ENCODE measurements at places on chromosomes 5 and 9.

DNA sequence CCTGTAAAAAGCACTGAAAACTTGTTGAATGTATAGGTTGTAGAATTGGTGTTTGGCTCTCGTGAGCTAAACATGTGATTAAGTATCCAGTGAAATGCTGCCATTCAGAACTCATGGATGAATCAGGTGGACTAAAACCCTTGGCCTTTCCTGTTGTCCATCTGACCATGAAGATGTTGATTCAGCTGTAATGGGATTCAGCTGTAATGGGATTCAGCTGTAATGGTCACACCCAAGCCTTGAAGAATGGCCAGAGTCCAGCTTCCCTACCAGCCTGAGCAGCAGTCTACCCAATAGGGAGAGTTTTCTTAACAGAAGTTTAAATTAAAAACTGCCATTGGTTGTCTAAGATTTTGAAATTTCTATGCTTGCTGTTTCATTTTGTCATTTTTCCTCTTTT, 18.1 kb downstream of the MAMDC2 start:
- no peak for DNase-seq

- no peak for DNase-seq
These were observed 25.5 kb downstream of the AGTPBP1 start for GRCh38 chr9:85716031-85716877.

GRCh38 chr5:147176422-147176821, 58.4 kb upstream of the STK32A start:
- no peak for DNase-seq

- DNase-seq: no peak
These were observed 21.1 kb downstream of the TLE4 start for GRCh38 chr9:79592726-79593493.

GRCh38 chr5:127024821-127025220, 5.5 kb downstream of the MARCHF3 start:
- no peak for DNase-seq
